ENCODE measurements at places on chromosomes 2 and 18. TPM values are rescaled to one million over a fixed set of nuclear protein-coding genes. Genes with fewer than 3 reads are reported as not detected.
A peak's percentile ranks its signal among the peaks of the same experiment; 100 is the strongest.

DNA sequence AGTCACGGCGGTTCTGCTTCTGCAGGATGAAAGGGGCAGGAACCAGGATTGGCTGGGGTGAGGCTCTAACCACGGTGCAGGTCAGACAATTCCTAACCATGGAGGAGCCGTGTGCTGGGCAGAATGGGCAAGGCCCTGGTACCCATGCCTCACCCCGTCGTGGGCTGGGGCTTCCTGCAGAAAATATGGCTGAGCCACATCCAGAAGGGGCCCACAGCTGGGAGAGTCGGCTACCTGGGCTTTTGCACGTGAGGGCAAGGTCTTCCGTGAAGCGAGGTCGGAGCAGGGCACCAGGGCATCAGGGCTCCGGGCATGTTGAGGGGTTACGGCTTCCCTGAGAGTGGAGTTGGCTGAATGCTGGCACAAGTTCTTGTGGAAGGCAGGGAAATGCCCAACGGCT lies 147.8 kb downstream of the ARHGAP28 start:
- DNase-seq: no peak

DNA sequence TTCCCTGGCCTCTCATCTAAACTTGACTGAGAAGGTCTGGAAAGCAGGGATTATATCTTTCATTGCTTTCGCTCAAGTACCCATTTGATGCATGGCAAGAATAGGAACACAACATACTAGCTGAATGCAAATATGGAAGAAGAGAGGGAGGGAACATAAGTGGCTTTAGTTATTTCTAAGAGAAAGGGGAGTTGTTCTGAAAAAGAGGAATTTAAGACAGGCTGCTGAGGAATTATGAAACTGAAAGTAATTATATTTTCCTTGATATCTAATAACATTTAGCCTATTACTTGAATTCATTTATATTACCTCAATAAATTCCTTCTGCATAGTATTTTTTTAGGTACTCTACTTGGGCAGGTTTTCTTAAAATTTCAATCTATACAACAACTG lies 105.8 kb upstream of the TTN start:
- no peak for DNase-seq

The ST8SIA5 gene
- 96.9 TPM for total RNA-seq

- DNase-seq: no peak
These were observed 23.1 kb upstream of the COPS8 start for GRCh38 chr2:237062585-237062984.

The SMAD2 gene
- 91.7 TPM for total RNA-seq

GRCh38 chr2:233994151-233994550 lies 56.4 kb upstream of the SPP2 start:
- no peak for DNase-seq

DNA sequence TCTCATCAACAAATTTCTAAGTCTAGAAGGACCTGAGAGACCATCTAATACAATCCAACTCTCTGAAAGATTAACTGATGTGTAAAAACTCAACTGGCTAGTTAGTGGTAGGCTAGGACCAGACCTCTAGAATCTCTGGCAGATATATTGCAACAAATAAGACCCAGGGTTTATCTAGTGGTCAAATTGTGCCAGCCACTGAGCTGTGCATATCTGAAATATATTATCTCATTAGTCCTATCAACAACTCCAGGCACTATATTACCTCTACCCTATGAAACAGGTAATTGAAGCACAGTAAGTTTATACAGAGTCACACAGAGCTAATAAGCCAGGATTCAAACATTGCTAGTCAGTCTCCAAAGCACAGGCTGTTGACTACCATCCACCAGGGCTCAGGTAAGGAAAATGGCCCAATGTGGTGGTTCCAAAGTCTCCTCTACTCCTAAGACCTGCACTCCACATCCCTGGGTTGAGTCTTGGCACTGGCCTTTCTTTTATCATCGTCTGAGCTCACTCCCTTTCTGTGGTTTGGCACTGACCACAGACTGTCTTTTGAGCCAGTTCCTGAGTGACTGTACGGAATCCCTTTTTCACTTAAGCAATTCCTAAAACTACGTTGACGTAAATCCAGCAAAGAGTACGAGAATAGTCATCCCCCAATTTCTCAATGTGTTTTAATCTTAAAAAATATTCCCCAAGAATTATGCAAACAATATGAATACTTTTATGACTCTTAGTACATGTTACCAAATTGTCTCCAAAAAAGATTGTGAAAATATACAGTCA lies 11.9 kb upstream of the PID1 start:
- no peak for DNase-seq

DNA sequence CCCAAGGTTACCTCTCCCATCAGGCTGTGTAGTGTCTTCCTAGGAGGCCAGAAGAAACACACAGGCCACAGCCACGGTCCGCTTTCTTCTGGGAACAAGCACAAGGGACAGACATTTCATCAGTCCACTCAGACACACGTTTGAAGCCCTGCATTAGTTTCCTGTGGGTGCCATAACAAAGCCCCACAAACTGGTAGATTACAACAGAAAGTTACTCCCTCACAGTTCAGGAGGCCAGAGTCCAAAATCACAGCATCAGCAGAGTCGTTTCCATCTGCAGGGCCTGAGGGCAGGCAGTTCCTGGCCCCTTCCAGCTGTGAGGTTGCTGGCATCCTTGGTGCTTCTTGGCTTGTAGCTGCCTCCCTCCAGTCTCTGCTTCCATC lies 8.8 kb upstream of the PRLH start:
- no peak for DNase-seq

- no peak for DNase-seq
These were observed 18.4 kb downstream of the TMEM247 start for GRCh38 chr2:46497766-46498165.

The LMAN2L gene
- total RNA-seq: 10.3 TPM

DNA sequence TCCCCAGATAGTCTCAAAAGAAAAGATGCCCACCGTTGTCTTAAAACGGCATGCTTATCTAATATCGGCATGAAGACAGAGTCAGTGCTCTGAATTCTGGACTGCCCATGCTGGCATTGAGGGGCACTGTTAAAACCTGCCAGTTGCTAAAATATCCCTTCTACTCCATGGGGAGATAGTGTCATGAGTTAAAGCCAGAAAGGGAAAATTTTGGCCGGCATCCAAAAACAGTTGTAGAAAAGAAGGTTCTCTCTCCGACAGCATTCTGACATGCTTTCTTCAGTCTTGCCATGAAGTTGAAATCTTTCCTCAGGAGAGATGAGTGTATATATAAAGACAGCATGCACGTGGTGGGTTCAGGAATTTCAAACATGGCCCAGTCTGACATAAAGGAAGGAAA lies 401.3 kb upstream of the PIK3C3 start:
- no peak for DNase-seq

GRCh38 chr2:12847694-12848575 lies 131.2 kb downstream of the TRIB2 start:
- peak; percentile 60 for DNase-seq

The CBLN2 gene
- total RNA-seq: 98.8 TPM

- no peak for DNase-seq
These were observed 2.1 kb downstream of the SERPINB8 start for GRCh38 chr18:63972002-63972376.

GRCh38 chr18:74478880-74479279 lies 17.3 kb upstream of the CNDP2 start:
- DNase-seq: no peak

The IFIH1 gene
- 9.5 TPM for total RNA-seq

The MROH2A gene
- not detected for total RNA-seq

GRCh38 chr2:8134473-8134932 lies 547.4 kb upstream of the ID2 start:
- no peak for DNase-seq

The PKDCC gene
- 62.3 TPM for total RNA-seq

GRCh38 chr18:74069178-74070050 lies 78.2 kb downstream of the FBXO15 start:
- no peak for DNase-seq

The TCF7L1 gene
- total RNA-seq: 2.1 TPM

The DNAJB2 gene
- total RNA-seq: 307 TPM

DNA sequence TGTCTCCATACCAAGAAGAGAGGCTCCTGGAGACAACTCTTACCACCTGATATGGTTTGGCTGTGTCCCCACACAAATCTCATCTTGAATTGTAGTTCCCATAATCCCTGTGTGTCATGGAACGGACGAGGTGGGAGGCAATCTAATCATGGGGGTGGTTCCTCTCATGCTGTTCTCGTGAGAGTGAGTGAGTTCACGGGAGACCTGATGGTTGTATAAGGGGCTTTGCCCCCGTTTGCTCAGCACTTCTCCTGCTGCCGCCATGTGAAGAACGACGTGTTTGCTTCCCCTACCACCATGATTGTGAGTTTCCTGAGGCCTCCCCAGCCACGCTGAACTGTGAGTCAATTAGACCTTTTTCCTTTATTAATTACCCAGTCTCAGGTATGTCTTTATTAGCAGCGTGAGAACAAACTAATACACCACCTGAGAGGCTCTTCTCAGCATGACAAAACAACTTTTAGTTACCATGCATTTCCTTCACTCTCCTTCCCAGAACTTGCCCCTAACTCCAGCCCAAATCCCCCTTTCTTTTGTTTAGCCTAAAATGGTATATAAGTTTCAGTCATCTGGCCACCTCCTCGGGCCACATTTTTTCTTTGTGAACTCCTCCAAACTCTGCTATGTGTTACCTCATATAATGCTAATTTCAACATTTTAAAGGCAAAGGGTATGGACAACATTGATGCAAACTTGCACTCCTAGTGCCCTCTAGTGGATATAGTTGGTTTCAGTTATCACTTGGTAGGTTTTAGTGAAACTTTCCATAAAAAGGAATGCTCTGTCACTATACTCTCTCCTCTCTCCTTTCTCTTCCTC lies 58.6 kb upstream of the SLC25A52 start:
- DNase-seq: no peak

GRCh38 chr18:74281980-74282754 lies 9.6 kb downstream of the CYB5A start:
- no peak for DNase-seq

The HDHD2 gene
- 84.5 TPM for total RNA-seq

- no peak for DNase-seq
These were observed 971.6 kb downstream of the SUCLG1 start for GRCh38 chr2:83487451-83487850.

DNA sequence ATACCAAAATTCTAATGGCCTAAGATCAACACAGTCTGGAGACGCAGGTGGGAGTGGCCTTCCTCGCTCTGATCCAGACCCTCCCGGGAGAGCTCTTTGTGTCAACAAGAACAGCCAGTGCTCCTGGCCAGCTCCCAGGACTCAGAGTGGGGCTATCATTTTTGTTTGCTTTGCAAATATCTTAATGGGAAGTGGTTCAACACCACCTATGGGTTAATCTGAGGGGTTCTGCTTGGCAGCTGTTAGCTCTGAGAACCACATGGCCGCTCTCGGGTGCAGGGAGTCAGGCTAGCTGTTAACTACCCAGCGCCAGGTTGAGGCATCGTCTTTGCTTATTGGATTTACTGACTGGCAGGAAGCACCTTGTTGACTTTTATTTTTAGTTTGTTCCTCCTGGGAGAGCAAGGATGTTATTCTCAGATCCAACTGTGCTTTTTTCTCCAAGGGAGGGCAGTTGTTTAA lies 184.8 kb upstream of the SP5 start:
- peak; percentile 42 for DNase-seq

The UNC50 gene
- total RNA-seq: 43.8 TPM

The CDH20 gene
- 48.7 TPM for total RNA-seq

- no peak for DNase-seq
These were observed 36.8 kb upstream of the MAPRE3 start for GRCh38 chr2:26933431-26934334.

GRCh38 chr2:42342061-42342794 lies 18.8 kb downstream of the COX7A2L start:
- DNase-seq: no peak

- DNase-seq: no peak
These were observed 86.8 kb downstream of the SEMA4F start for GRCh38 chr2:74740741-74741431.

The BCL2 gene
- 24.1 TPM for total RNA-seq

DNA sequence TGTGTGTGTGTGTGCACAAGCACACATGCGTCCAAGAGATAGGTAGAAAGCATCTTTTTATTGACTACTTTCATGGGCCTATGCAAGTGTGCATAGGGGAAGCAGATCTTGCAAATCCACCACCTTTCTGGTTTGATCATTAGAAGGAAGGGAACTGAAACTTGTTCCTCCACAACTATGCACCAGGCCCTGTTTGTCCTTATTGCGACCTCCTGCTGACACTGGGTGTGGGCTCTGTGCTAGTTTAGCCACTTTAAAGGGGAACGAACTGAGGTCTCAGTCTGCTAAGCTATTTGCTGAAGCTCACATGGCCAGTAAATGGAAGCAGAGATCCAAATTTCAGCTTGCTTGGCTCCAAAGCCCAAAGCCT lies 32.1 kb upstream of the INSIG2 start:
- DNase-seq: no peak

GRCh38 chr18:13401826-13402225 lies 183.3 kb downstream of the LDLRAD4 start:
- DNase-seq: no peak

DNA sequence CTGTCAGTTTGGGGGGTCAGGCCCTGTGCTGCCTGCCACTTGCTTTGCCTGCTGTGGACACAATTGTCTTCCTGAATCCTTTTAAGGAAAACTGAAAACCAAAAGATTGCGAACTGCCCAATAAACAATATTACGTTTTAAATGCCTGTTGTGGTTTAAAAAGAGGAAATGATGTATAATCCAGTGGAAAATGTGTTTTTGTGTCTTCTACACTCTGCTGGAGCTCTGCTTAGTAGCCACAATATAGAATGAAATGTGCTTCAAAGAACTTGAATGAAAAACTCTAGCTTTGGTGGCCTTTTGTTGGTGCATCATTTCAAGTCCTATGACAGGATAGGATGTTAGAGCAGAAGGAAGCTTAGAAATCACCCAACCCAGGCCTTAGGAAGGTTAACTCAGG lies 23.2 kb upstream of the CABYR start:
- DNase-seq: no peak

The KIF1A gene
- total RNA-seq: 1,098 TPM

DNA sequence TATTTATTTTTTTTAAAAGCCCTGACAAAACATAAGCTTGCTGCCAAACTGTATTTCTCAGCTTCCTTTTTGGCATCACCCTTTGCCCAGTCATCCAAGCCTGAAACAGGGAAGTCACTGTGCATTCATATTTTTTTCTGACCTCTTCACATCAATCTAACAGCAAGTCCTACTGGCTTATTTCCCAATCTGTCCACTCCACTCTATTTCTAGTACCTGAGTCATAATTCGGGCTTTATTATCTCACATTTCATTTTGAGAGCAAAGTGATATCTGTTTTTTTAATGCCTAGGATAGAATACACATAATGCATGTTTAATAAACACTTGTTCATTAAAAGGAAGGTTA lies 5.1 kb downstream of the HNMT start:
- DNase-seq: no peak

The CIB4 gene
- not detected for total RNA-seq

DNA sequence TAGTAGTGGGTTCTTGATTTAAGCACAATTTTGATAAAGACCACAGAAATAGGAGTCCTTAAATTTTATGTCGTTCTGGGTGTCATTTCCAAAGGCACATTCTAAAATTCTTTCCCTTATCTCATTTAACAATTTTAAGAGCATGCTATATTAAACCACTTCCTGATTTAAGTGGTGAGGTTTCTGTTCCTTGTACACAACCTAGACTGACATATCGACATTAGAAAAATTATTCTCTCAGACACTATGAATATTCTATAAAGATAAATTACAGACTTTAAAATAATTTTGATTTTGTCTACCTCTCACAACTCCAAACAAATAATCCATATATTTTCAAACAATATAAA lies 923.8 kb downstream of the LRP1B start:
- no peak for DNase-seq
